Urinary bladder (tissue), 4 donors: ENCODE measurements at places on chromosomes 4 and X. TPM values are rescaled to one million over a fixed set of nuclear protein-coding genes. Genes with fewer than 3 reads are reported as not detected.

Gene WNK3
- polyA plus RNA-seq, result 0.49 TPM

GRCh38 chr4:48570646-48571220 lies 80.7 kb downstream of the ZAR1 start:
- DNase-seq, result no peak

GRCh38 chr4:2083116-2083825 lies 24.1 kb downstream of the NAT8L start:
- DNase-seq, result peak; percentile 4

DNA sequence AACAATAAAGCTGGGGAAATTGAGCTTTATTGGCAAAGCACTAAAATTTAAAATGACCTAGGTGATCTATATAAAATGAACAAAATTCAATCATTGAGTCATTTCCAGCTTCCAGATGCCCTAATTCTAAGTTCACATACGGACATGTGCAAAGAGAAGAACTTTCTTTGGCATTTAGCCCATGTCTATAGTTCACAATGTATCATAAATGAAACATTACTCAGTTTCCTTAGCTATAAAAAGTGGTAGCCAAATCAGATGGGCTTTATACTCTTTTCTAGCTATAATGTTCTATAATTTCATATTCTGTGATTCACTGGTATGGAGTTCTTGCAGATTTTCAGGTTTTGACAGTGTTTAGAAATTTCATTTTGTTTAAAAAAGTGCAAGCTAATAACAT lies 327.4 kb downstream of the KCTD8 start:
- DNase-seq, result no peak

DNA sequence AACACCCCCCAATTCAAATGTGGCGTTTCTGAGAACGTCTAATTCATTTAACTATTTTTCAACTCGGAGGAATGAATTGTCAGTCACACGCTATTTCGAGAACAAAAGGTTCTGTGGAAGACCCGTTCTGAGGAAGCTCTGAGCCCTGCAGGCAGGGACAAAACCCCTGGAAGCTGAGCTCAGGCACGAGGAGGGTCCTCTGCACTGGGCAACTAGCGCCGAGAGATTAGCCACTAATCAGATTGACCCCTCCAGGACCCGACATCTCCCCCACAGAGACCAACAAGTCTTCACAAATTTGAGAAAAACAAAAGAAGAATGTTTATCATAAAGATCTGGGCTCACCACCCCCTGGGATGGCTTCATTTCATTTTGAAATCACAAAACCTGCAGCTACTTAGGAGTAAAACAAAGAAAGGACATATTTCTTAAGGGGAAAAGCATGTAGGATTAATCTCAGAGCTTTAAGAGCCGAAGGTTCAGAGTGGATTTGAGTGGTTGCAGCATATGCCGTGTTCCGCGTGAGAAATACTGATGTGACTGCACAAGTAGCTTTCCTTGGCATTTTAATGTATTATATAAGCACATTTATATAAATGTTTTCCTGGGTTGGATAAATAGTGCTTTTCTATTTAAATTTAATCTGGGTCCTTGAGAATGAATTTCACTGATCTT lies 41.8 kb downstream of the ADRA2C start:
- no peak for DNase-seq

Gene IRS4
- not detected for polyA plus RNA-seq

GRCh38 chr4:163012816-163013215 lies 153.9 kb downstream of the NAF1 start:
- DNase-seq, result no peak

- DNase-seq, result no peak
Observed at GRCh38 chr4:7299908-7300710, 107.8 kb downstream of the SORCS2 start.

GRCh38 chr4:7572894-7573293 lies 138.2 kb upstream of the PSAPL1 start:
- no peak for DNase-seq

DNA sequence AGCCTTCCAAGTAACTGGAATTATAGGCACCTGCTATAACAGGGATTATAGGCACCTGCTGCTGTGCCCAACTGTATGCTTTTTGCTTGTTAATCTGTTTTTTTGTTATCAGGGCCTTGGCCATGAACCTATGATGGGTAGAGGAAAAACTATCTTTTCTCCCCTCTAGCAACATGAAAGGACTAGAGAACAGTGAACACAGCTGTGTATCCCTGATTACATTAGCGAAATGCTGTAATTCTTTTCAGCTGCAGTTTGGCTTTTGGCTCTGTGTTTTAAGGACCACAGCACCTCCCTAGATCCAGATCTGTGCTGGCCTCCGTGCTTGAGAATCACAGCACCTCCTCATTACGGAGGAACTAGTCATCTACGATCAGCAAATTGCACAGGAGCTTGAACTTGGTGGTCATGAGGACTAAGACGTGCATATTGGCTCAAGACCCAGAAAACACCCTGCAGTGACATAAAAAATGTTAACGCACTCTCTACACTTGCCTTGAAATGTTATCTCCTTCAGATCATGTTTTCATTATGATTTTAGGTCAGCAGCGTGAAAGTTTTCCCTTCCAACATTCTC lies 57.7 kb upstream of the S100G start:
- DNase-seq, result no peak

Gene TRIM61
- polyA plus RNA-seq, result 0.94 TPM

GRCh38 chr4:48930654-48931053 lies 24.1 kb upstream of the OCIAD2 start:
- DNase-seq, result no peak

DNA sequence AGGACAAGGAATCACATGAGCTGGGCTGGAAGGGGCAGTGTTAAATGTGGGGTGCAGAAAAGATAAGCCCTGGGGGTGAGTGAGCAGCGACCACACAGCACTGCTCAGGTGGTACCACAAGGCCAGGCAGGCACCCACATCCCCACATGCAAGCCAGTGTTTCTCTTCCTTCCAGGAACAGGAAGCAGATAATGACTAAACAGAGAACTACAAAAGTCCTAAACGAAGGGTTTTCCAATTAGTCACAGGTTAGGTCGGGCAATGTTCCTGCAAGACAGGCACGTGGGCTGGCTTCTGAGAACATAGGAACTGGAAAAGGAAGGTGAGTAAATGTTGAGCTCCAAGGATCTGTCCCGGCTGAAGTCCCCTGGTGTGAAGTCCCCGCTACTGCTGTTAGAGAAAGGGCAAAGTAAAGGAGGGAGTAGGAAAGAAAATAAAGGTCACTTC lies 19.5 kb downstream of the RELL1 start:
- no peak for DNase-seq

GRCh38 chrX:65610040-65610439 lies 57.4 kb upstream of the MSN start:
- DNase-seq, result no peak

DNA sequence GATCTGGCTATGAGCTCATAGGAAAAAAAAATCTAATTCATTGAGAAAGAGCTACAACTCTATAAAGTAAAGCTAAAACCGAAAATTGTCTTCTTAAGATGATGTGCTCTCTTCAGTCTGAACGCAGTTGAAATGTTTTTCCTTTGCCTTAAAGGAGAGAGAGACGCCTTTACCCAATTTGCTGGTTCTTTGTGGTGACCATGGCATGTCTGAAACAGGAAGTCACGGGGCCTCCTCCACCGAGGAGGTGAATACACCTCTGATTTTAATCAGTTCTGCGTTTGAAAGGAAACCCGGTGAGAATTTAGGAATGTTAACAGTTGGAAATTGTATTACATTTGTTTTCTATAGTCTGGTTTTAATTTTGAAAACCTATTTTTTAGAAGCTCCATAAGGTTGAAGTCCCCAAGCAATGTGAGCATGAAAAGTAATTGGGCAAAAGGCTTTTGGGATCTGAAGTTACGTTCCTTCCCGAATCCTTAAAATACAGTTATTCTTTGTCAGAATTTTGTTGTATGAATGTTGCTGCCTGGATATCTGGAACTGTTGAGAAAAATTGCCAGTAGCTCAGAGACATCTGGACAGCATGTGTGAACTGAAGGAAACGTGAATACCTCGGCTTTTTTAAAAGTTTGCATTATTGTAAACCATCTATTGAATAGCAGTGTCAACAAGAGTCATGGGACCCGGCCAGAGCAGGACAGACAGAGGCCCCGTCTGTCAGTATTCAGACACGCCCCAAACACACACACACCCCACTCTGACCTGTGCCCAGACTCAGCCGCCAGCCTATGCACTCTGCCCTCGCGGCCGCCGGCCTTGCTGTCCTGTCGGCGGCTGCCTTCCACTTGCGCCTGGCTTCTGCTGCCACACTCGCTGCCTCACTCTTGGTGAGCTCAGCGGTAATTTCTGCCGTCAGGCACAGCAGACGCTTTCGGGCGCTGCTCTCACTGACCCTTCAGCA lies 9.9 kb downstream of the PIGG start:
- DNase-seq, result no peak

Gene MAP7D3
- polyA plus RNA-seq, result 10.8 TPM

DNA sequence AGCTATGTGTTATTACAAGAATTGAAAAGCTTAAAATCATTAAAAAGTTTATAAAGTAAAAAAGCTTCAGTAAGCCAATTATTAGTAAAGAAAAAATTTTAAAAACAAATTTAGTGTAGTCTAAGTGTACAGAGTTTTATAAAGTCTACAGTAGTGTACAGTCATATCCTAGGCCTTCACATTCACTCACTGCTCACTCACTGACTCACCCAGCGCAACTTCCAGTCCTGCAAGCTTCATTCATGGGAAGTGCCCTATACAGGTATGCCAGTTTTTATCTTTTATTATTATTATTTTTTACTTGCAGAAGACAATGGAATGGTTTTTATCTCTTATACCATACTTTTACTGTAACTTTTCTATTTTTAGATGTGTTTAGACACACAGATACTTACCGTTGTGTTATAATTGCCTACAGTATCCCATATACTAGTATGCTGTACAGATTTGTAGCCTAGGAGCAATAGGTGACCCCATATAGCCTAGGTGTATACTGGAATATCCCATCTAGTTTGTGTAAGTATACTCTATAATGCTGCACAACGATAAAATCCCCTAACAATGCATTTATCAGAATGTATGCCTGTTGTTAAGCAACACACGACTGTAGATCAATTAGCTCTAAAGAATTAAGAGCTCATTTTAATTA lies 230.7 kb downstream of the DCLK2 start:
- no peak for DNase-seq

Gene SPANXN1
- polyA plus RNA-seq, result not detected

DNA sequence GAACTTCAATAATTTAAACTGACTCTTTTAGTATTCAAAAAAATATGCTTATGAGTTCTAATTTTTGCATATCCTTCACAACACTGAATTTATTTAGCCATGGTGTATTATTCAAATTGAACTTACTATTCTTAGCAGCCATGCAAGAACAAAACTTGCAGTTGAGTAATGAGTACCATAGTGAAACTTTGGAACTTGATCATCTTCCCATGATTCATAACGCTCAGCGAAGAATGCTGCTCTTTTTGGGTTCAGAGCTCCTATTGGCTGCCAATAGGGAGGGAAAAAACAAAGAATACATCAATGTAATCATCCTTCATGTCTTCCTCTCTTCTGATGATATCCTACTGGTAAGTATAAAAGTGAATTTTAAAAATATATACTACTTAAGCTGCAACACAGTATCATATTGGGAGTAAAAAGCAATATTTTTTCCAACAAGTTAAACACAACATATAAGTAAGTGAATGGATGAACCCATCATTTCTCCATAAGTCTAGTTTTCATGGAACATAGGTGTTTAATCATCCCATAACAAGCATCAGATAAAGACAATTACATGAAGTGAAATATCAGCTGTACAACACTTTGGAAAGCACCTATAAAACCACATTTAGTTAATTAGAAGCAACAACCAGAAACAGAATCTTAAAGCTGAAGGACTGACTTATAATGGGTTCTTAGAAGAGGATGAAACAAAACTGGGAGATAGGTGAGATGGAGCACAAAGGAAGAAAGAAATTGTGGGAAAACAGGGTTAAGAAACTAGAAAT lies 145.2 kb upstream of the MAB21L2 start:
- no peak for DNase-seq

Gene ASIC5
- not detected for polyA plus RNA-seq

DNA sequence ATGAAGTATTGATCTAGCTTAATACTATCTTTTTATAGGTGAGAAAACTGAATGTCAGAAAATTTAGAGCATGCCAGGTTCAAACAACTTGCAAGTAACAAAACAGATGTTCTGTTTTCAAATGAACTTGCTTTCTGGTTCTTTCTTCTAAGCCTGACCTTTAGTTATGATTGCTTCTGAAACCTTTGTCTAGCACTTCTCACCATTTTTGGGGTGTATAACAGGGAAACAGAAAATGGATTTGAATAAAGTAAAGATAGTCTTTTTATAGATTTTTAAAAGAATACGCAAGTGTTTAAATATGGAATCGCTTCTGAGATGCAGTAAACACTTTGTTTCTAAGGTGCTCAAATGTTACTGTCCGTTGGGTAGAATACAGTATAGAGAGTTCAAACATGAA lies 687.2 kb upstream of the CPEB2 start:
- DNase-seq, result no peak

DNA sequence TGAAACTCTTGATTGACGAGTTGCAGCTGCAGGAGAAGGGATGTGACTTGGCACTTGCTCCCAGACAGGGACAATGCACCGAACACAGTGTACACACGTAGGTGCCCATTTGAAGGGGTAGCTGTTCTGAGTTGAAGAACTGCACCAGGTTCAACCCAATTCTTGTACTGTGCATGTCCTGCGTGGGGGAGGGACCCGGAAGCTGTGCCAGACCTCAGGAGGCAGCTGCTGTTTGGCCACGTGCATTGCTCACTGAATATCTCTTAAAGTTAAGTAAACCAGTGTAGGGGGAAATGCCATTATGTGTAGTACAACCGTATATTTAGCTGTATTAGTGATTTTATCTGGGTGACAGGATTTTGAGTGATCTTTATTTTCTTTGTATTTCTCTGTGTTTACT lies 12.0 kb upstream of the RBBP7 start:
- no peak for DNase-seq

Gene DNAAF6
- not detected for polyA plus RNA-seq

Gene NSD2
- polyA plus RNA-seq, result 13.8 TPM

- no peak for DNase-seq
Observed at GRCh38 chr4:72744103-72744725, 175.2 kb upstream of the ADAMTS3 start.

Gene NAT8L
- 0.82 TPM for polyA plus RNA-seq

GRCh38 chrX:147737690-147738089 lies 174.0 kb upstream of the FMR1 start:
- no peak for DNase-seq

Gene CCNB3
- polyA plus RNA-seq, result 0.10 TPM
